ENCODE measurements at places on chromosomes 7 and 10. TPM values are rescaled to one million over a fixed set of nuclear protein-coding genes. Genes with fewer than 3 reads are reported as not detected.

GRCh38 chr10:61179771-61180170 lies 235.8 kb upstream of the RHOBTB1 start:
- DNase-seq, result no peak

GRCh38 chr7:28151965-28152364 lies 28.6 kb downstream of the JAZF1 start:
- DNase-seq, result no peak

The GHRHR gene
- total RNA-seq, result not detected

The PSMG3 gene
- 40.4 TPM for total RNA-seq

The MYL10 gene
- not detected for total RNA-seq

GRCh38 chr10:132512052-132512442 lies 25.5 kb upstream of the INPP5A start:
- no peak for DNase-seq

GRCh38 chr7:116698930-116699721 lies 27.1 kb downstream of the MET start:
- no peak for DNase-seq

GRCh38 chr10:44960088-44960460 lies 472 bp downstream of the RASSF4 start:
- DNase-seq, result no peak

GRCh38 chr10:88835096-88835909 lies 16.3 kb downstream of the ANKRD22 start:
- DNase-seq, result peak; percentile 31

The SFMBT2 gene
- total RNA-seq, result 8.5 TPM

DNA sequence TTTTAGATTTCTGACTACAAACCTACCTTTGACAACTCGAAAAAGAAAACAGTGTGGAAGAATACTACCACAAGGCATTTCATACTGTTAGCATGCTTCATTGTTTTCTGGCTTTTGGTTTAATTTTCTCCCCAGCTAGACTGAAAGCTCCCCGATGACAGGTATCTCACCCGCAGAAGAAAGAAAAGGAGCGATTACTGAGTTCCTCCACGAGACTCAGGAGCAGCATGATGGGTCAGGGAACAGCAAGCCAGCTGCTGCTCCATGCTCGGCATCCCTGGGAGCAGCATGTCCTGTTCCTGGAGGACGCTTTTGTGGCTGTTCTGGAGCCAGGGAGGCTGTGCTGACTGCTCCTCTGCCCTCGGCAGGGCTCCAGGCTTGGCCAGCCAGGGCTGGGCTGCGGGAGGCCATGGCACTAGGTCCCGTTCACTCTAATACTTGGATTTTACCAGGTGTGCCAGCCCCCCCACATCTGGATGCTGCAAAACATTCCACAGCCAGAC lies 133.4 kb downstream of the PRKAG2 start:
- DNase-seq, result no peak

DNA sequence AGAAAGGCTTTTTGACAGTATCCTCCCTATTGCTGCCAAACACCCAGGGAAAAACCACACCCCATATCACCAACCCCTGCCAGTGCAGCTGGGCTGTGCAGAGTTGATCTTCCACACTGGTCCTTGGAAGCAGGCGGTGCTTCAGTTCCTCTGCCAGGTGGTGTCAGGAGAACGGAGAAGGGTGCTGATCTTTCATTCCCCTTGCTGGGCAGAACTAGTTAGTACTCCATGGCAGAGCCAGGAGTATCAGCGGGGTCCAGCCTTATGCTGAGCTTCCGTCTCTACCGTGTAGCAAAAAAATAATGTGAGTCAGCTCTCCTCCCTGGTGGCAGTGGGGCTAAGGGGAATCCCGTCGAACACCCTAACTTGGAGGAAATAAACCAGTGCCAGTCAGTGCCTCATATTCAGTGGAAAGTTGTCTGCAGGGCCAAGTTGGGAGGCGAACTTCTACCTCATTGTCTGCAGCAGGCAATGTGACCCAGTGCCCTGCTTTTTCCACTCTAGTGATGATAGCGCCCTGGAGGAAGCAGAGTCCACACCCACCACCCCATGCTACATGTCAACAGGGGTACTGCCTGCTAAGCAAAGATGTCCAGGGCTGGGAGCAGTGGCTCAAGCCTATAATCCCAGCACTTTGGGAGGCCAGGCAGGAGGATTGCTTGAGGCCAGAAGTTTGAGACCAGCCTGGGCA lies 175.4 kb downstream of the AUTS2 start:
- DNase-seq, result no peak

- no peak for DNase-seq
Observed at GRCh38 chr10:125116652-125117310, 43.6 kb downstream of the CTBP2 start.

The AKR1D1 gene
- not detected for total RNA-seq

DNA sequence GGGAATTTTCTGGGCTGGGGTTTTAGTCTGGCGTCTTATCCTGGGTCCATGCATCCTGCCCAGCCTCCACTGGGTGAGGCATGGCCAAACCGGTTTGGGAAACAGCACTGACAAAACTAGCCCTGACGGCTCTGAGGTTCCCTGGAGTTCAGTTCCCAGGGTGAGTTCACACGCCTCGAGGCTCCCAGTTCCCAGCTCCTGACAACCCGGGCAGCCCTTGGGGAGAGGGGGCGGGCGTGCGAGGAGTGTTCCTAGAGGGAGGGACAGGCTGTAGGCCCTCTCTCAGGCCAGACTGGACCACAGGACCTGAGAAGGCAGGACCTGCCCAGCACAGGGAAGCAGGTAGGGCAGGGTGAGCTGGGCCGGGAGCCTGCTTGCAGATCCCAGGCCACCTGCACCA lies 82.3 kb upstream of the PPIF start:
- DNase-seq, result no peak

The MYO1G gene
- total RNA-seq, result 2.0 TPM

- DNase-seq, result no peak
Observed at GRCh38 chr7:93140582-93141191, 7.5 kb downstream of the SAMD9L start.

The MACC1 gene
- total RNA-seq, result 0.14 TPM

The NPC1L1 gene
- total RNA-seq, result 0.85 TPM

The FAM20C gene
- total RNA-seq, result 106 TPM

The CAMK2B gene
- total RNA-seq, result 1.5 TPM

The SPDYE2 gene
- total RNA-seq, result not detected

- no peak for DNase-seq
Observed at GRCh38 chr7:28871077-28871476, 87.1 kb downstream of the TRIL start.

The ADAMTS14 gene
- total RNA-seq, result 1.3 TPM

- DNase-seq, result no peak
Observed at GRCh38 chr7:35513195-35513594, 181.7 kb downstream of the HERPUD2 start.

DNA sequence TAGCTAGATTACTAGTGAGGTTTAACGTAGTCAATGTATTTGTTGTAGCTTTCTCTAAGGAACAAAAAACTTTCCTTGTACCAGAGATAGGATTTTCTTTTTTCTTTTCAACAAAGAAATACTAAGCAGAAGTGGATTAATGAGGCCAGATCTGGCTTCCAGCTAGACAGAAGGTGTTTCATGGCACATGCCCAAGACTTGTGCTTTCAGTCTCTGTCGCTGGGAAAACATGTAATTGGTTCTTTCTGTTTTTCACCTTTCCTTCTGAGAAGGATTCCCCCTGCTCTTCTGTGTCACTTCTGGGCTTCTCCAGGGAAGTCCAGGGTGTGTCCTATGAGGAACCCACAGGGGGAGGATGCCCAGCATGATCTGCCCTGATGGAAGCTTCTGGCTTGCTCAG lies 492.2 kb downstream of the CCSER2 start:
- DNase-seq, result no peak

The SORBS1 gene
- total RNA-seq, result 1,659 TPM

The HOXA11 gene
- 3.7 TPM for total RNA-seq

The TMEM229A gene
- not detected for total RNA-seq

- no peak for DNase-seq
Observed at GRCh38 chr10:118544401-118544948, 51.0 kb downstream of the PRLHR start.

The TMEM130 gene
- 57.0 TPM for total RNA-seq

- no peak for DNase-seq
Observed at GRCh38 chr7:37701769-37702168, 18.2 kb downstream of the GPR141 start.

GRCh38 chr7:51029701-51030191 lies 247.1 kb upstream of the GRB10 start:
- DNase-seq, result no peak

The RPEL1 gene
- total RNA-seq, result not detected

DNA sequence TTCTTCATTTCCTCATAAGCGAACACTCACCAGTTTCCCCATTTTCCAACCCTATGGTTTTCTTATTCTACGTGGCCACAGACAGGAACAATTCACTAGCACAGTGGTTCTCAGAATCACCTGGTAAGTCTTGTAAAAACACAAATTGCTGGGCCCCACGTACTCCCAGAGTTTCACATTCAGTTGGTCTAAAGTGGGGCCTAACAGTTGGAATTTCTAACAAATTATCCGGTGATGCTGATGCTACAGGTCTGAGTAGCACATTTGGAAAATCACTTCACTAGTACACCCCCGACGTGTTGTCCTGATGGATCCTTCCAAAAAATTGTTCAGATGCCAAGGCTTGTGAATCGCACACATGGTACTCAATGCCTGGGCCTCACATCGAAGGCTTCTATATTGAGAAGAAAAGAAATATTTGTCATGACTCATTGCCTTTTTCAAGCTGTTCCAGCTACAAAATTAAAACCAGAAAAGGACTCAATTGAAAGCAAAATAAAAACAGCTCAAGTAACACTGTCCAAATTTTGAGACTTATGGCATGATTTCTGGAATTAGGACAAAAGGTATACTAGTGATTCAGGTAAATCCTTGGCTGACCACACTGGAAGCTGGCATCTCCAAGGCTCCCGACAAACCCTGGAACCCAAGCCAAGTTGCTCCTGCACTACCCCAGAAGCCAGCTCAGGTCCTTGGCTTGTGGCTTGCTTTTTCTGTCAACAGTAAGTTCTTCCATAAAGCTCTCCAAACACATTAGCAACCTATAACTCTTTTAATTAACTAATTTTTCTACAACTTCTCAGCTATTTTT lies 12.9 kb upstream of the VIM start:
- DNase-seq, result no peak

The TMED4 gene
- 88.2 TPM for total RNA-seq

The DLX6 gene
- total RNA-seq, result not detected

The DBNL gene
- 156 TPM for total RNA-seq

GRCh38 chr10:3687510-3688081 lies 97.4 kb downstream of the KLF6 start:
- no peak for DNase-seq

- no peak for DNase-seq
Observed at GRCh38 chr10:71978988-71979691, 14.9 kb downstream of the CHST3 start.

- no peak for DNase-seq
Observed at GRCh38 chr10:24690961-24691512, 32.6 kb downstream of the ARHGAP21 start.

The H2BK1 gene
- not detected for total RNA-seq

DNA sequence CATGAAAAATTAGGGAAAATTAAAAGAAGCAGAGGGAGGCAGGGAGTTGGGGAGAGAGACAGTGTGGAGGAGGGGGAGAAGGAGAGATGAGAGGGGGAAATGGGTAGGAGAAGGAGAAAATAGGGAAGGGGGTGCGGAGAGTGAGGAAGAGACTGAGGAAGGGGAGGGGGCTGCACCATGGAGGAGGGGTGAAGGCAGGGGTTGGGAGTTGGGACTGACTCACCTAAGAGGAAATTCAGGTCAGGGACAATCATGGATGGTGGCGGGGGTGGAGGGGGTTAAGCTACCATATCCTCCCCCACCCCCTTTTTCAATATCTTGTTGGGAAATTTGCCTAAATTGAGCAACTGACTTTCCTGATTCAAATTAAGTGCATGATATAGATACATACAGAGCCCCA lies 8.0 kb downstream of the GRK5 start:
- DNase-seq, result no peak

The PAX4 gene
- not detected for total RNA-seq

DNA sequence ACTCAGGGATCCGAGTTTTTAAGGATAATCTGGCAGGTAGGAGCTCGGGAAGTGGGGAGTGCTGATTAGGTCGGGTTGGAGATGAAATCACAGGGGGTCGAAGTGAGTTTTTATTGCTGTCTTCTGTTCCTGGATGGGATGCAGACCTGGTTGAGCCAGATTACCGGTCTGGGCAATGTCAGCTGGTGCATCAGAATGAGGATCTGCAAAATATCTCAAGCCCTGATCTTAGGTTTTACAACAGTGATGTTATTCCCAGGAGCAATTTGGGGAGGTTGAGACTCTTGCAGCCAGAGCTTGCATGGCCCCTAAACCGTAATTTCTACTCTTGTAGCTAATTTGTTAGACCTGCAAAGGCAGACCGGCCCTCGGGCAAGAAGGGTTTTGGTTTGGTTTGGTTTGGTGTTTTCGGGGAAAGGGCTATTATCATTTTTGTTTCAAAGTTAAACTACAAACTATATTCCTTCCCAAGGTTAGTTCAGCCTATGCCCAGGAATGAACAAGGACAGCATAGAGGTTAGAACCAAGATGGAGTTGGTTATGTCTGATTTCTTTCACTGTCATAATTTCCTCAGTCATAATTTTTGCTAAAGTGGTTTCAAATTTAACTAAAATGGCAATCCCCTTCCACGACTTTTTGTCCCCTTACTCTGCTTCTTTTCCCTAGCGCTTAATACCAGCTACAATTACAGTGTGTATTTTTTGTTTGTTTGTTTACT lies 20.6 kb upstream of the PIK3CG start:
- no peak for DNase-seq

GRCh38 chr7:77619314-77619713 lies 76.9 kb upstream of the RSBN1L start:
- no peak for DNase-seq

GRCh38 chr10:89888321-89889070 lies 187.1 kb downstream of the KIF20B start:
- DNase-seq, result no peak

DNA sequence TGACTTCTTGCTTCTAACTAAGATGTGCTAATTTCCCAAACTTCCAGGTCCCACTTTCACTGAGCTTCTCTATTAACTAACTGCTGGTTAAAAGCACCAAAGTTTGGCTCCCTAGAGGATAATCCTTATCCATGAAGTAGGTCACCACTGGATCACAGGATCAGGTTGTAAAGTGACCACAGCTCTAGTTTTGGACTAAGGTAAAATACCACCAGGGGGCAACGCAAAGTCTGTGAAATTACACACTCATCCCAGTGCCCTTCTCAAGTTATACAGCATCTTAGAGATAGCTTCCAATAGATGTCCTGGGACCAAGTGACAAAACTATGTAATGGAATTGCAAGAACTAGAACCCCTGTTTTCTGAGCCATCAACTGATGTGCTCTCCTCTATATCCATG lies 116.4 kb upstream of the ASAH2 start:
- DNase-seq, result no peak

All from thoracic aorta (tissue), 2 donors.